ENCODE measurements at places on chromosomes 7 and 10. TPM values are rescaled to one million over a fixed set of nuclear protein-coding genes. Genes with fewer than 3 reads are reported as not detected.

ANKRD1 gene
- not detected for total RNA-seq

ITIH2 gene
- not detected for total RNA-seq

GFRA1 gene
- total RNA-seq, result 0.29 TPM

- H3K27ac ChIP-seq, result no peak overlapping the region
- H3K4me1 ChIP-seq, result no peaks in the 10 kb centered on the region
- no peaks in the 10 kb centered on the region for H3K27me3 ChIP-seq
- H3K36me3 ChIP-seq, result no peaks in the 10 kb centered on the region
- H3K4me3 ChIP-seq, result no peak overlapping the region
Measured at GRCh38 chr7:39386718-39387117, 179.5 kb upstream of the YAE1 start.

DNA sequence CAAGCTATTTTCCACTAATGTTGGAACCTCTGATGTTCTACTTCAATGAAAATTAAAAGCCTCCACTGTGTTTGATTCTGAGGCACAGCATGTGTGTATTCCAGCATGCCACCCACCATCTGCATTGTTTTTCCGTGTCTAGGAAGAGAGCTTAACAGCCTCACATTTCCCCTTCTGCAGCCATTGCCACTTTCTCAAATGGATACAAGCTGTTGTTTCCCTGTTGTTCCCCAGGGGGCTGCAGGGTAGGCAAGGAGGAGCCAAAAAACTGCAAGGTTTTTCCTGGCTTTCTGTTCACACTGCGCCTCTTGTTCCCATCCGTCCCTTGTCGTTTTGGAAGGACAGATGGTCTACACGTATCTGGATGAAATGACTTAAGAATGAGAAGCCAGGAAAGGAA lies 72.3 kb upstream of the DNAJB12 start:
- H3K27me3 ChIP-seq, result no peaks in the 10 kb centered on the region
- peaks cover 12% of the 10 kb centered on the region for H3K36me3 ChIP-seq
- H3K27ac ChIP-seq, result no peak overlapping the region

TDRD1 gene
- not detected for total RNA-seq

GRCh38 chr10:117256910-117257309 lies 16.0 kb downstream of the SLC18A2 start:
- H3K27ac ChIP-seq, result no peak overlapping the region
- no peaks in the 10 kb centered on the region for H3K36me3 ChIP-seq
- H3K27me3 ChIP-seq, result no peaks in the 10 kb centered on the region
- H3K4me1 ChIP-seq, result no peaks in the 10 kb centered on the region

ITGB8 gene
- total RNA-seq, result 24.6 TPM

DNA sequence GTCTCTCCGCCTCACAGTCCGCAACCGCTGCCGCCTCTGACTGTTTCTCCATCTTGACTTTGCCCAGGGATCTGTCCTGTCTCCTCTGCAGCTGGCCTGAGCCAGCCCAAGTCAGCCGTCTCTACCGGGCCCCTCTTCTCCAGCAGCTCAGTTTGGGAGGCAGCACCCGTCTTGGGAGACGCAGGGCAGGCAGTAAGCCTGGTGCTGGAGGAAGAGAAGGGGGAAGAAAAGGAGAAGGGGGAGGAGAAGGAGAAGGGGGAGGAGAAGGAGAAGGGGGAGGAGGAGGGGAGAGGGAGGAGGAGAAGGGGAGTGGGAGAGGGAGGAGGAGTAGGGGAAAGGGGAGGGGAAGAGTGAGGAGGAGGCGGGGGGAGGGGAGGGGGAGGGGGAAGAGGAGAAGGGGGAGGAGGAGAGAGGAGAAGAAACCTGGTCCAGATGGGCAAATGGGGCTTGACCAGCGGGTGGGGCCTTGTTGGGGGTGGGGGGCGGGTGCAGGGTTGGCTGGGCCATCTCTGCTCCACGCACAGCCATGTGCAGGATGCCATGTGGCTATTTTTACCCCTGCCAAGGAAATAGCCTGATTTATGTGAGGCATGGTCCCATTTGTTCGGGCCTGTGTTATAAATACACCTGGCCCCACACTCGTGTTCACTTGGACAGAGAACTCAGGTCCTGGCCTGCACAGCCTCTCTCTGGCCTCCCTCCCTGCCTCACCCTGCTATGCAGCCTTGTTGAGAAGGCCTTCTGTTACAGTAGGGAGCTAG lies 35.9 kb upstream of the FZD9 start:
- no peaks in the 10 kb centered on the region for H3K36me3 ChIP-seq
- peaks cover 5% of the 10 kb centered on the region for H3K4me1 ChIP-seq

BICC1 gene
- 25.0 TPM for total RNA-seq

GRCh38 chr10:86044029-86044428 lies 322.6 kb downstream of the GRID1 start:
- H3K36me3 ChIP-seq, result no peaks in the 10 kb centered on the region
- no peak overlapping the region for H3K4me3 ChIP-seq
- H3K4me1 ChIP-seq, result no peaks in the 10 kb centered on the region
- H3K27me3 ChIP-seq, result no peaks in the 10 kb centered on the region
- H3K27ac ChIP-seq, result no peak overlapping the region
- no peak for DNase-seq

- peak overlapping the region; percentile 85 for H3K27ac ChIP-seq
- DNase-seq, result no peak
- no peaks in the 10 kb centered on the region for H3K27me3 ChIP-seq
- peaks cover 9% of the 10 kb centered on the region for H3K36me3 ChIP-seq
Measured at GRCh38 chr10:100186253-100187212, 704 bp upstream of the ERLIN1 start.

- H3K27me3 ChIP-seq, result no peaks in the 10 kb centered on the region
- no peak for DNase-seq
- H3K4me1 ChIP-seq, result peaks cover 27% of the 10 kb centered on the region
- no peak overlapping the region for H3K4me3 ChIP-seq
Measured at GRCh38 chr10:3046981-3047547, 20.3 kb upstream of the PFKP start.

CCDC136 gene
- 9.2 TPM for total RNA-seq

All from stomach (tissue), 19 donors.